Articular chondrocyte of knee joint (primary cell): ENCODE measurements at places on chromosomes 13 and 19. TPM values are rescaled to one million over a fixed set of nuclear protein-coding genes. Genes with fewer than 3 reads are reported as not detected.

The NUDT15 gene
- 17.1 and 18.9 TPM in 2 replicates for total RNA-seq

The SLC5A5 gene
- total RNA-seq: not detected in 2 replicates

The OR10H1 gene
- not detected in 2 replicates for total RNA-seq

The NMRK2 gene
- not detected in 2 replicates for total RNA-seq

The MISP gene
- total RNA-seq: 0.22 and 0.26 TPM in 2 replicates

The MUC16 gene
- not detected in 2 replicates for total RNA-seq

The FFAR2 gene
- total RNA-seq: not detected in 2 replicates
